Stimulated activated CD4-positive, alpha-beta T cell treated with anti-CD3 and anti-CD28 coated beads, Interleukin-1b, Interleukin-23, amount 100 ng/mL, for 1 hour (primary cell): ENCODE measurements at places on chromosomes 3 and 15.

GRCh38 chr3:22928216-22929110, 274.7 kb upstream of the UBE2E2 start:
- DNase-seq = no peak

DNA sequence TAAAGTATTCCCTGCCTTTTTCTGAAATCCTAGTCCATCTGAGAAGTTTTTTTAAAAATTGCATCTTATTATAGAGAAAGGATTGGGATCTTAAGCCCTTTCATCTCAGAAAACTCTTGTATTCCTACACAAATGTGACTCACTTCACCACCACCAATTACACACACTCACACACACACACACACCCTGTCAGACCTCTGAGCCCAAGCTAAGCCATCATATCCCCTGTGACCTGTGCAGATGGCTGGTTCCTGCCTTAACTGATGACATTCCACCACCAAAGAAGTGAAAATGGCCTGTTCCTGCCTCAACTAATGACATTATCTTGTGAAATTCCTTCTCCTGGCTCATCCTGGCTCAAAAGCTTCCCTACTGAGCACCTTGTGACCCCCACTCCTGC, 1181.9 kb downstream of the ROBO2 start:
- no peak for DNase-seq

DNA sequence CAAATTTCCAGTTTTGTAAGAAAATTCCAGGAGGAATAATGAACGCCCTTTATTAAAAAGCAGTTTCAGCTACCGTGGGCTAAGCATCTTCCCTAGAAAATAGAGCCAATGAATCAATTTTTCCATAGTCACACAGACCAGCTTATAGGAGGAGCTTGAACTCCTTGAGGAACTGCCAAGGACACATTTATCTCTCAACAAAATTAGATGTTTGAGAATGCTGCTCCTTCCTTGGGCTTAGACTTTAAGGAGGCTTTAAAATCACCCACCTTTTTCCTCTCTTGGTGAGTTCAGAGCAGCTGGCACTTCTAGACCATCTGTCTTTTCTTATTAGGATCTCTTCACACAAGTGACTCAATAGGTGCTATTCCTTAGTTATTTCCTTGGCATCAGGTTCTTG, 588.0 kb downstream of the SQOR start:
- no peak for DNase-seq

GRCh38 chr15:41827290-41827879, 507 bp upstream of the JMJD7 start:
- no peak for DNase-seq

DNA sequence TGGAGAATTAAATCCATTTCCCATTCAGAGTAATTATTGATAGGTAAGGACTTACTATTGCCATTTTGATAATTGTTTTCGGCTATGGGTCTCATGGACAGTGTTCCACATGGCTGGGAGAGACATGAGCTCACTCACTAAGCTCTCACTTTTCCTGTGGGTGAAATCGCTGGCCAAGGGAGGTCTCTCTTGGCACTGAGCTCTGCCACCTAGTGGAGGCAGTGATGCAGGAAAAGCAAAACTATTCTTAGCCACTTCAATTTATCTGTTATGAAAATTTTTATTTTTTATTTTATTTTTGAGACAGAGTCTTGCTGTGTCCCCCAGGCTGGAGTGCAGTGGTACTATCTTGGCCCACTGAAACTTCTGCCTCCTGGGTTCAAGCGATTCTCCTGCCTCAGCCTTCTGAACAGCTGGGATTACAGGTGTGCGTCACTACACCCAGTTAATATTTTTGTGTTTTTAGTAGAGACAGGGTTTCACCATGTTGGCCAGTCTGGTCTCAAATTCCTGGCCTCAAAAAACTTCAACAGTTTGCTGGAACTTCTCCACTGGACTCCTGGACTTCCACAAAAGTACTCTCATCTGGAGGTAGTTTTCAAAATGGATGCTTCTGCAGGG, 4.7 kb upstream of the RNF13 start:
- no peak for DNase-seq

- DNase-seq = no peak
Measured at GRCh38 chr3:114299421-114299820, 5.6 kb downstream of the TIGIT start.

DNA sequence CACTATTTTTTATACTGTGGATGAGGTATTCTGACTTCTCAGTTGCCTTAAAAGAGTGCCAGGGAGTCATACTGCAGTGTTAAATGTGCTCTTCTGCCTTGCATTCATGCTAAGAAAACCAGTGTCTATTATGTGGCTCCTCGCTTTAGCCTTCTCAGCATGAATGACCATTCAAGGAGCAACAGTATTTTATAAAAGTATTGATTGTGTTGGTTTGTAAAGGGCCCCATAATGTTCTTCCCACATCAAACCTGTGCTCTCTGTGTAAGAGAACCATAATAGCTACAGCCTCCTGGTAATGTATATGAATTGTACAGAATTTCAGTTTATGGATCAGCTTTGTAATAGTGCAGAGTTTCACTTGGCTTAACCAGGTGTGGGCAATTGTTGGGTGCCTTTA, 316.4 kb downstream of the CNTN4 start:
- no peak for DNase-seq

GRCh38 chr15:41161736-41162135, 45.7 kb upstream of the INO80 start:
- no peak for DNase-seq

GRCh38 chr3:88267441-88267840, 117.7 kb downstream of the C3orf38 start:
- no peak for DNase-seq

- no peak for DNase-seq
Measured at GRCh38 chr3:30354513-30354912, 251.9 kb upstream of the TGFBR2 start.

DNA sequence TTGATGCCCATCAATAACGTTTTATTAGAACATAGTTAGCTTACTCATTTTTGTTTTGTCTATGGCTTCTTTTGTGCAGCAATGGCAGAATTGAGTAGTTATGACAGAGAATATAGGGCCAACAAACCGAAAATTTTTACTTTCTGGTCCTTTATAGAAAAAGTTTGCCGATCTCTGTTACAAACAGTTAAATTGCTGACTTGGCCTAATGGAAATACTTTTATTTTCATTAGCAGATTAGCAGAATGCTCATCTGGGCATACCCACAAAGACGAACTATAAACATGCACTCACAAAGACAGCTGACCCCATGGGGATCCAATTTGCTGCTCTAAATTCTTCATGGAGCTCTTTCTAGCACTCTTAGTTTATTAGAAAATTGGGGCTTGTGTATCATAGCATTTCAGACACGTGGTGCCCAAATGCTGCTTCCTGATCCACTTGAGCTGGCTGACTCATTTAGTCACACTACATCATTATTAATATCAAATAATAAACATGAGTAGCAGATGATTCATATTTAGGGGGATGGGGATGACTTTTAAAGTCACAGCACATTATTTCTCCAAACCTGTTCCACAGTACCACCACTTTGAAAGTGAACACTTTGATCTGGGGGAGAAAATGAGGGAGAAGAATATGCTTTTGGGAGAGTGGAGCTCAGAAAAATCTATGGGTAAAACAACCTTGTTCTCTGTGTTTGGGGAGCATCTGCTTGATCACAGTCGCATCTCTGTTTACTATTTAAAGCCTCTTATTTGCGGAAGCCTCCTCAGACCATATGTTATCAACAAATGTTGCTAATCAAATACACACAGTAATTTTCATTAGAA, 228.1 kb upstream of the FEZF2 start:
- DNase-seq = no peak

GRCh38 chr3:71618538-71618937, 35.0 kb upstream of the FOXP1 start:
- no peak for DNase-seq

DNA sequence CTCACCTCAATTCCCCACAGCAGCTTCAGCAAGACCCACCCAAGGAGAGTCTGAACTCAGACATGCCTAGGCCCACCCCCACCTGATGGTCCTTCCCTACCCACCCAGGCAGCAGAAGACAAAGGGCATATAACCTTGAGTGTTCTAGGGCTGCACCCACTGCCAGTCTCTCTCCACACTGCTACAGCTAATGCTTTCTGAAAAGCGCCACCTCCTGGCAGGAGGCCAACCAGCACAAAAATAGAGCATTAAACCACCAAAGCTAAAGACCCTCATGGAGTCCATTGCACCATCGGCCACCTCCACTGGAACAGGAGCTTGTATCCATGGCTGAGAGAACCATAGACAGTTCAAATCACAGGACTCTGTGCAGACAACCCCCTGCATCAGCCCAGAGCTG, 11.3 kb upstream of the RPL39L start:
- DNase-seq = peak; percentile 26

GRCh38 chr3:72738752-72739530, 109.3 kb downstream of the SHQ1 start:
- peak; percentile 50 for DNase-seq

GRCh38 chr3:48402281-48402732, 27.6 kb downstream of the PLXNB1 start:
- DNase-seq = no peak

GRCh38 chr3:159882790-159883779, 105.5 kb upstream of the IL12A start:
- no peak for DNase-seq

- no peak for DNase-seq
Measured at GRCh38 chr15:44458429-44458828, 31.0 kb downstream of the CTDSPL2 start.

GRCh38 chr15:44593042-44593736, 56.2 kb downstream of the EIF3J start:
- DNase-seq = no peak
